Stimulated activated CD4-positive, alpha-beta T cell treated with anti-CD3 and anti-CD28 coated beads, Interleukin-12 subunit alpha, Interleukin-12 subunit beta, amount 100 ng/mL, for 24 hours (primary cell): ENCODE measurements at places on chromosomes 6 and 20.
A peak's percentile ranks its signal among the peaks of the same experiment; 100 is the strongest.

DNA sequence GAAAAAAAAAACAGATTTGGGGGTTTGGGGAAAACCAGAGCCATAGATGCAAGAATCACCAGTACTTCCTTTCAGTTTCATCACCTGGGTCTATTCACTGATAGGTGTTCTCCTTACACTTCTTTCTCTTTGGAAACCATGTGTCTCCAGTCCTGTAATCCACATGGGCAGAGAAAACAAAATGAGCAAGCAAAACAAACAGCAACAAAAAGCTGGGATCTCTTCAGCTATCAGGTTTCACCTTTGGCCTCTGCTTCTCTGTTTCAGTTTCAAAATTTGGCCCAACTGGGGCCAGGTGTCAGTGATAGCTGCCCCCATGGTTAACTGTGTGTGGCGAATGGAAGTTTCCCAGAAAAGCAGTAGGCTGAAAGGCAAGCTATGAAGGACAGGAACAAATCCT, 220.0 kb upstream of the THBS2 start:
- no peak for DNase-seq

- no peak for DNase-seq
These were observed 119.4 kb upstream of the ASF1A start for GRCh38 chr6:118774581-118774980.

DNA sequence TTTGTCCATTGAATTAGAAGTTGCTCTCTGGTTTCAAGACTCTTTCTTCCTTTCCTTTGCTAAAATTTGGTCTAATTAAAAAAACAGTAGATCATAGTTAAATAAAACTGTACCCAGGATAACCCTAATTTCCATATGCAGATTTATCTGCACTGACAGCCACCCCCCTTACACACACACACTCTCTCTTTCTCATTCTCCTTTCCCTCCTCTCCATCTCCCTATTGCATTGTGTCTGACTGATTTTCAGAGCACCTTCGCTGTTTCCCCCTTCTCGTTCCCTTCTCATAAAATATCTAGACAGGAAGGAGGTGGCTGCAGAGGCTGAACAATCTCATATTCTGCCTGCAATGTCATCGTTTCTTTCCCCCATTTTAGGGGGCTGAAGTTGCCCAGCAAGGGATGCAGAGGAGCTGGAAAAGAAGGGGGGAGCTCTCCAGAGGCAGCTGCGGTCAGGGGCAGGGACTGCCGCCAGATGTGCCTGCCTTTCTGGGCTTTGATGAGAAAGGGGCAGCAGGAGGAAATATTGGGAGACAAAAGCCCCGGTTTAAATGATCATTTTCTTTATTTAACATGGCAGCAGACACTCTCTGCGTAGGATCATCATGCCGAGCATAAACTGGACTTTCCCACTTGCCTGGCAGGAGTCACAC, 22.5 kb upstream of the MMS22L start:
- no peak for DNase-seq

GRCh38 chr20:34299556-34300255, 3.4 kb downstream of the AHCY start:
- DNase-seq = no peak

- DNase-seq = peak; percentile 24
These were observed 538 bp upstream of the ZFP64 start for GRCh38 chr20:52191916-52192718.

DNA sequence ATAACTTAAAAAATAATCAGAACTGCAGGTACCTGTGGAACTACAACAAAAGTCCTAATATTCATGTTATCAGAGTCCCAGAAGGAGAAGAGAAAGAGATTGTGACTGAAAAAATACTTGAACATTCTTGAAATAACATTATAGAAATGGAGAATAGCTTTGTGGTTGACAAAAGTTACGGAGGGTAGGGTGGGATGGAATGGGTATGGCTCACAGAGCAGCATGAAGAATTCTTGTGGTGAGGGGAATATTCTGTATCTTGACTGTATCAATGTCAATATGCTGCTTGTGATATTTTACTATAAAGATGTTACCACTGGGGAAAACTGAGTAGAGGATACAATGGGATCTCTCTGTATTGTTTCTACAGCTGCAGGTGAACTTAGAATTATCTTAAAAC, 122.5 kb downstream of the DST start:
- DNase-seq = no peak

DNA sequence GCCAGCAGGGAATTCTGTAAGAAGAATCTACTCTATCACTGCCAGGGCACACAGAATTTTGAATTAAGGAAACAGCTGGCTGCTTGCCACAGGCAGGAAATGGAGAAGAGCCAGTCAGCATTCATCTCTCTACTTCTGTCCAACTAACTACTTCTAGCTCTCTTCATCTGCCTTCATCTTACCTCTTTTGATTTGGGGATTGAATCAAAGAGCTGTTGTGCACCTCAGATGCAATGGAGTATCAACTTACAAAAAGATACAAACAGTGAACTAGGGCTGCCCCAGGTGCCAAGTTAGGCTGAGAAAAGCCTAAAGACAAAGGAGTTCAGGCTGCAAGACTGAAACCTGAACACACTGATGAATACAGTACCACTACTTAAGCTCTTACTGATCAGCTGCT, 82.0 kb downstream of the PTPRK start:
- DNase-seq = no peak

GRCh38 chr20:63148696-63149095, 67.2 kb downstream of the YTHDF1 start:
- no peak for DNase-seq

GRCh38 chr6:157825243-157825904, 2.3 kb downstream of the SNX9 start:
- DNase-seq = no peak
